NCI-H1694 treated with DMSO at 0.1 percent for 48 hours (cell line): ENCODE measurements at places on chromosomes 6 and 20.
A peak's percentile ranks its signal among the peaks of the same experiment; 100 is the strongest.

GRCh38 chr6:37038292-37039198, 33.1 kb downstream of the FGD2 start:
- peak; percentile 27 for DNase-seq

DNA sequence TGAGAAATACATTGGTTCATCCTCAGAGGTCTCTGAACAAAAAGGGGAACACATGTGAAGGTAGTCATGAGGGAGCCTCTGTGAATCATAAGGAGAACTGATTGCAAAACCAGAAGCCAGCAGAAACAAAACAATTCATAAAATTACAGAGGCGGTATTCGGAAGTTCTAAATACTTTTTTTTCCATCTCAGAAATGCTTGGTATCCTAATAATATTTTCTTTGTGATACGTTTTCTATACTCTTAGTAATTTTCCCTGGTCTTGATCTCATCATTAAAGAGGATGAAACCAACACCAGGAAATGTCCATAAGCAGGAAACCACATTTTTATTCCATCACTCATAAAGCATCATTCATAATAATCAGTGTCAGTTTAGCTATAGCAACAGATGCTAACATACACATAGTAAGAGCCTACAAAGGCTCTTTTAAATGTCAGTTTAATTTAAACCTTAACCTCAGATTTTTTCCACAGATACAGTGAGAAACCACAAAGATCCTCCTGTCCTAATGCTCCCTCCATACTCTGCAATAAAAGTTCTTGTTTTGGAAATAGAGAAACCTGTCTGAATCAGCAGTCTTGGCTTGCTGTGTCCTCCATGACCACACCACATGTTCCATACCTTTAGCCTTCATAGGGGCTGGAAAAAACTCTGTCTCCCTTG, 29.2 kb downstream of the SGK1 start:
- no peak for DNase-seq

DNA sequence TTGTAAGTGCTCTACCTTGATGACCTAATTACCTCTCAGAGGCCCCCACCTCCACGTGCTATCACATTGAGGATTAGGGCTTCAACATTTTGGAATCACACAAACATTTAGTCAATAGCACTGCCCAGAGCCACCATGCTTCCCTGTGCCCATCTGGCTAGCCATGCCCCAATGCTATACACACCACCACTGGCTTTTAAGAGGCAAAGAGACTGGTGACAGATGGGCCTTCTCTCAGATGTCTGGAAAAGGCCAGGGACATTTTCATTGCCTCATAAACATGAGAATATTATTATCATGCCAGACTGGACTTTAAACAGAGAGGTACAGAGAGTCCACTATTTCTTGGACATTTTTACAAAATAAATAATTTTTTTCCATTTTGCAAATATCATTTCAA, 29.8 kb downstream of the TRMT6 start:
- no peak for DNase-seq

DNA sequence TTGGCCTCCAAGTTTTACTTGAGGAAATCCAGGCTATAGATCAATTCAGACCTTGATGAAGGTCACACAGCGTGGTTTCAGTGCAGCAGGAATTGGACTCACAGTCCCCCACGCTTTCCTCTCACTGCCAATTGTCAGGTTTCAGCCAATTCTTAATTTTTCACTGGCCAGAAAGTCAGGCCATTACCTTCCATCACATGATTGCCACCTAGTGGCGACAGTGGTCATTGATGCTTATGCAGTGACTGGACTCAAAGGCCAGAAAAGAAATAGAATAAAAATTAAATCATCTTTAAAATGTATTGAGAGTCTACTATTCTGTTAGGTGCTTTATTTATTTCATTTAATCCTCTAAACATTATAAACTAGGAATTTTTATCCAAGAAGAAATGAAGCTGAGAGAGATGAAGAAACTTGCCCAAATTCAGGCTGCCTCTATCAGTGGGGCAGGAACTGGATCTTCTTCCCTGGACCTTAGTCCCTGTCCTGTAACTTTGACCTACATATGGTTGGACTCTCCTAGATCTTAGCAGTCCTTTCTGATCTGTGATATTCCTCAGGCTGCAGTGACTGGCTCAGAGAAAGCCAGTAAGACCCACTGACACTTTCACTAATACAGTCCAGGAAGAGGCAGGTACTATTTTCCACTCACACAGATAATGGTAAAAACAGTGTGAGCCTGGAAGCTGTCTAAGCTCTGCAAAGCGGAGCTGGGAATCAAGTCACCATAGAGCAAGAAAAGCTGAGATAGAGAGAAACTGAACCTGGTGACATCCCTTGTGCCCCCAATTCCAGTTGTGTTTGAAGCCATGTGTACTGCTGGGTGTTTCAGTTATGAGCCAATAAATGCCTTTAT, 133.3 kb downstream of the ELOVL4 start:
- peak; percentile 15 for DNase-seq

- DNase-seq, result no peak
Observed at GRCh38 chr6:126312013-126312665, 27.8 kb upstream of the CENPW start.

GRCh38 chr6:16061818-16062217, 67.1 kb upstream of the MYLIP start:
- DNase-seq, result no peak

DNA sequence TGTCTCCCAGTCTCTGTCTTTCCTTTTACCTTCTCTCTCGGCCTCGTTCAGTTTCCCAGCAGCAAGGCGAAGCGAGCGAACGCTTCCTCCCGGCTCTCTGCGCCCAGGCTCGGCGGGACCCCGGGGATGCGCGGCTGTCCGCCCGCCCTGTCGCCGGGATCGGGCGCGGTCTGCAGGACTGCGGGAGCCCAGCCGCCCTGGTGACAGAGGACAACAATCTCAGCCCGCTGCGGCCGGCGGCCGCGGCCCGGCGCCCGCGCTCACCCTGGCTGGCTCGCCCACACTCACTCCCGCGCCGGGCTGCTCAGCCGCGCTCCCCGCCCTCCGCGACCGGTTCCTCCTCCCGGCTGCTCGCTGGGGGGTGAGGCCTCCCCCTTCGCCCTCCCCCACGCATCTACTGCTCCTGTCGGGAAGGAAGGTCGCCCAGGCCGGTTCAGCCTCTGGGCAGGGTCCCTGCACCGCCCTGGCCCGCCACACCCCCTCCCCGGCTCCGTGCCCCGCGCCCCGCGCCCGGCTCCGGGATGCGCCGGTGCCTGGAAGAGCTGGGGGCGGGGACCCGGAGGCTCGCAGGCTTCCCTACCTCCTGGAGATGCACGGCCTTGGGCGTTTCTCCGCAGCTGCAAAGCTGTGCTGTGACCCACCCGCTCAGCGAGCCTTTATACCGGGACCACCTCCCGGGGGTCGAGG, 410 bp downstream of the SYNE1 start:
- no peak for DNase-seq

- no peak for DNase-seq
Observed at GRCh38 chr20:43925801-43926200, 11.1 kb downstream of the TOX2 start.
